ENCODE measurements at places on chromosomes 13 and 19. TPM values are rescaled to one million over a fixed set of nuclear protein-coding genes. Genes with fewer than 3 reads are reported as not detected.

The ZSCAN4 gene
- total RNA-seq, result not detected

- H3K4me1 ChIP-seq, result no peaks in the 10 kb centered on the region
- H3K27ac ChIP-seq, result no peak overlapping the region
- no peak overlapping the region for H3K4me3 ChIP-seq
- peak; percentile 44 for DNase-seq
- no peaks in the 10 kb centered on the region for H3K36me3 ChIP-seq
Measured at GRCh38 chr19:5152013-5152763, 183.3 kb downstream of the KDM4B start.

- H3K4me1 ChIP-seq, result no peaks in the 10 kb centered on the region
- H3K27ac ChIP-seq, result no peak overlapping the region
- no peak for DNase-seq
- H3K4me3 ChIP-seq, result no peak overlapping the region
Measured at GRCh38 chr19:30062065-30062906, 120.2 kb downstream of the URI1 start.

- no peaks in the 10 kb centered on the region for H3K27me3 ChIP-seq
- no peak overlapping the region for H3K27ac ChIP-seq
- peaks cover 15% of the 10 kb centered on the region for H3K4me1 ChIP-seq
- no peak overlapping the region for H3K4me3 ChIP-seq
- H3K36me3 ChIP-seq, result peaks cover 4% of the 10 kb centered on the region
Measured at GRCh38 chr13:100131863-100132574, 43.1 kb downstream of the PCCA start.

DNA sequence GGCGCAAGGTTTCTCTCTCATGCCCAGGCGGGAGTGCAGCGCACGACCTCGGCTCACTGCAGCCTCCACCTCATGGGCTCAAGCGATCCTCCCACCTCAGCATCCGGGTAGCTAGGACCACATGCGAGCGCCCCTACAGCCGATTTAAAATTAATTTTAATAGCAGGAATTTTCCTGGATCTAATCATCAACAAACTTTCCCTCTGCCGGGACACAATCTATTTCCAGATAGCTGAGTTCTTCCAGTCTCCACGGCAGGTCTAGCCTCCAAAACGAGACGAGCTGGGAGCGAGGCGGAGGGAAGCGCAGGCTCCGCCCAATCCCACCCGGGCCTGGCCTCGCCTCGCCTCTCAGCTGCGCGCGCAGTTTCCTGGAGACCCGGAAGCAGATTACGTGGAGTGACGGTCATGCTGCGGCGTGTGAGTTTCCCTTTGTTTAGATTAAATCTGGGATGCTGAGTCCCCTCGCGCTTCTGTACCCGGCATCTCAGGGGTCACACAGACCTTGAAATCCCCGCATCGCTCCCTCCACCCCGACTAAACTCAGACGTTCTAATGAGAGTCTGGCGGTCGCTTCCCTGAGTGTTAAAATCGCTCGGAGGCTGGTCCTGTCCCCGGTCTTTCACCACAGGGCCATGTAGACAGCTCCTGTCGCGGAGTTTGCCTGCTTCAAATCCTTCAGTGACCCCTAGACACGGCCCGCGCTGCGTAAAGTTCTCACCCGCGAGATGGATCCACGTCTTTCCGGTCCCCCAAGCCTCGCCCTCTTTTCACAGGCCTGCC lies at the start of gene ZNF880:
Gene ZNF880, plus strand, starts transcription at position 365 of the 782 bp plus-strand sequence. Its CDS starts 43 bp downstream, at position 408.
- peak within 1 kb of the TSS; percentile 97 for H3K4me3 ChIP-seq
- peaks cover 10% of the 10 kb centered on the region for H3K4me1 ChIP-seq
- peak within 1 kb of the TSS; percentile 97 for H3K27ac ChIP-seq
- peaks cover 54% of the 10 kb centered on the region for H3K36me3 ChIP-seq
- H3K27me3 ChIP-seq, result no peaks in the 10 kb centered on the region
- DNase-seq, result peak; percentile 93

DNA sequence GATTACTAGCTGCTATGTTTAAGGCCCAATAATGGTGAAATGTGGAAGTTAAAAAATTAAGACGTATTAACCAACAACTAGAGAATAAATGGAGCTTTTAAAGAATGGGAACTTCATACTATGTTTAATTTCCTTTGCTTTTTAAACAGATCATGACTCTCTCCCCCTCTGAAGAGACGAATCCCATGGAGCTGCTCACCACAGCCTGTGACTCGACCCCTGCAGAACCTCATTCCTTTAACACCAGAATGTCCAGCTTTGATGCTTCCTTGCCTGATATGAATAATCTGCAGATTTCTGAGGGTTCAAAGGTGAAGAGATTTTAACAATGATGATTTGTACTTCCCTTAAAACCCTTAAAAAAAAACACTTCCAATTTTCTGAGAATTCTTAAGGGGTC lies 53.0 kb downstream of the ZAR1L start:
- H3K36me3 ChIP-seq, result peaks cover 5% of the 10 kb centered on the region
- no peaks in the 10 kb centered on the region for H3K4me1 ChIP-seq
- DNase-seq, result no peak
- no peak overlapping the region for H3K4me3 ChIP-seq
- no peaks in the 10 kb centered on the region for H3K27me3 ChIP-seq

DNA sequence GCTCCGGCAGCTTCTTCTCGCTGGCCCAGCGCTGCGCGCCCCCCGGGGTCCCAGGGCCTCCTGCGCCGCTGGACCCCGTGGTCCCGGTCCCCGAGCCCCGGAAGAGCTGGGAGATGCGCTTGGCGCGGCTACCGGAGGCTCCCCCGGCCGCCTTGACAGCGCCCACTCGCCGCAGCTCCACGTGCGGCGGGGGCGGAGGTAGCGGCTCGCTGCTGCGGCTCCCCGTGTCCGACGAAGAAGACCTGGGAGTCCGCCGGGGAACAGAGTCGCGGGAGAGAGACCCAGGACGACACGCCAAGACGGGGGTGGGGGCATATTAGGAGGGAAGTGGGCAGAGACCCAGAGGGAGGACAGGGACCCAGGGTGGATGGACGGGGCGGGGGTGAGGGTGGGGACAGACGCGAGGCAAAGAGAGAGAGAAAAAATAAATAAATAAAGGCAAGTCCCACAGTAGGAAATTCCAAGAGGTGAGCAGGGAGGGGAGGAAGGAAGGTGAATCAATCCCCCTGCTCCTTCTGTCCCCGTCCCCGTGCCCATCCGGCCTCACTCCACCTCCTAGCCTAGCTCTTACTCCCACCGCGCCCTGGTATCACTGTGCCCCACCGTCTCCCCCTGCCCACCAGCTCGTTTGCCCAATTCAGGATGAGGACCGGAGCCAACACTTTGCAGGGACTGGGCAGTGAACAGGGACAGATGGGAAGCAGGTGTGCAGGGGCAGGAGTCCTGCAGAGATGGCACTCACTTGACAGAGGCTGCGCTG lies 826 bp downstream of the RASIP1 start:
- peaks cover 11% of the 10 kb centered on the region for H3K4me1 ChIP-seq
- no peaks in the 10 kb centered on the region for H3K27me3 ChIP-seq
- DNase-seq, result no peak
- H3K36me3 ChIP-seq, result no peaks in the 10 kb centered on the region
- H3K4me3 ChIP-seq, result no peak overlapping the region

DNA sequence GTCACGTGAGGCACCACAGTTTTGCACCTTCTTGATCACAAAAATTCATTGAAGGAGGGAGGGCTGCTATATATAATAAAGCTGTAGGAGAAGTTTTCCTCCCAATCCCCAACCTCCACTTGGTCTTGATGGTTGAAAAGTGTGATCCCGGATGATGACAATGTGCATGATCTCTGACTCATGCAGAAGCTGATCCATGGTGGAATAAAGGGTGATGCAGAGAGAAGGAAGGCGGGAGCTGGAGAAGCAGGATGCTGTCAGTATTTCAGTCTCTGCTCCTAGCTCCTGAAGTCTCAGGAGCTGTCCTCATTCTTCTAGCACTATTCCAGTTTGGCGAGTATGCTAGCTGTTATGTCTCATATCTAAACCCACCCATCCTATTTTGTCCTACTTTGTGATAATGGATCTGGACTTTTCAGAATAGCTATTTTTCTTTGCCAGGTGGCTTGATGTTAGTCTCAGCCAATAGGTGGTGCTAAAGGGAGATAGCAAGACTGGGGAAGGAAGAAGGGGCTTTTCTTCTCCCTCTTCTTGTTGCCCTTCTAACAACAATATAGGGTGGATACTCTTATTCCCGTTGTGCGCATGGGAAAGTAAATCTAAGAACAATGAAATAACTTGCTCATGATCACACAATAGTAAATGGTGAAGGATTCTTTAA lies 65.6 kb upstream of the HTR2A start:
- no peak overlapping the region for H3K27ac ChIP-seq
- peaks cover 12% of the 10 kb centered on the region for H3K27me3 ChIP-seq
- no peak for DNase-seq
- no peak overlapping the region for H3K4me3 ChIP-seq
